ENCODE measurements at places on chromosomes 5 and 9. TPM values are rescaled to one million over a fixed set of nuclear protein-coding genes. Genes with fewer than 3 reads are reported as not detected.
A peak's percentile ranks its signal among the peaks of the same experiment; 100 is the strongest.

MACIR gene
- 13.3 TPM for polyA plus RNA-seq

ADAMTSL2 gene
- polyA plus RNA-seq, result 4.7 TPM

FAM78A gene
- polyA plus RNA-seq, result 36.4 TPM

GABRA1 gene
- not detected for polyA plus RNA-seq

GRIA1 gene
- polyA plus RNA-seq, result 1.0 TPM

SLC12A7 gene
- polyA plus RNA-seq, result 8.0 TPM

DNAJB5 gene
- 61.6 TPM for polyA plus RNA-seq

NFIB gene
- 82.4 TPM for polyA plus RNA-seq

PHYHD1 gene
- 51.5 TPM for polyA plus RNA-seq

TYRP1 gene
- 0.34 TPM for polyA plus RNA-seq

ENHO gene
- 3.4 TPM for polyA plus RNA-seq

TEX48 gene
- polyA plus RNA-seq, result not detected

ANKRD55 gene
- 0.46 TPM for polyA plus RNA-seq

GRCh38 chr9:28166179-28166578, 592.9 kb upstream of the C9orf72 start:
- no peak for DNase-seq

GRCh38 chr9:111661150-111661801, at the start of gene GNG10:
GNG10 (plus strand) TSS chr9:111661605; CDS start chr9:111661635, 30 bp downstream.
- DNase-seq, result no peak

GRCh38 chr9:96258967-96259366, 43.0 kb downstream of the HSD17B3 start:
- DNase-seq, result no peak

- no peak for DNase-seq
Observed at GRCh38 chr5:11346336-11346735, 557.9 kb downstream of the CTNND2 start.

DNA sequence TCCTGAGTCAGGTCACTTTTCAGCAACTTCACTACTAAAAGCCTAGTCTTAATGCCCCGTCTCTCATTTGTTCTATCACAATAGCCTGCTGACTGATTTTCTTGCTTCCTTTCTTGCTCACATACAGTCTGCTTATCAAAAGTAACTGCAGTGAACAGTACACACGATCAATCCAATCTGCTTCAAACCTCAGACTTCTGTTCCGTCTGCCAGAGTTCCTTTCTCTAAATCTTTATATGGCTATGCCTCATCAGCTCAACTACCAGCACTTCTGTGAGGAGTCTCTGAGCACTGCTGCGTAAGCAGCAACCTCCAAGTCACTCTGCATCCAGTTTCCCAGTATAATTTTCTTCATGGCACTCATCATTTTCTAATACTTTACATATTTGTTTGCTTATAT, 34.8 kb upstream of the PUM3 start:
- no peak for DNase-seq

- no peak for DNase-seq
Observed at GRCh38 chr9:2610985-2611384, 10.6 kb upstream of the VLDLR start.

GRCh38 chr5:134053840-134054338, 49.1 kb upstream of the VDAC1 start:
- no peak for DNase-seq

GRCh38 chr5:154494036-154494435, 16.0 kb upstream of the HAND1 start:
- no peak for DNase-seq

- DNase-seq, result no peak
Observed at GRCh38 chr5:115838885-115839518, 2.4 kb downstream of the ATG12 start.

- DNase-seq, result no peak
Observed at GRCh38 chr9:137365056-137365455, 57.9 kb downstream of the EXD3 start.

GRCh38 chr9:69297300-69297980, 27.6 kb upstream of the ENTREP1 start:
- DNase-seq, result no peak

- DNase-seq, result no peak
Observed at GRCh38 chr5:113090336-113091106, 113.9 kb downstream of the DCP2 start.

DNA sequence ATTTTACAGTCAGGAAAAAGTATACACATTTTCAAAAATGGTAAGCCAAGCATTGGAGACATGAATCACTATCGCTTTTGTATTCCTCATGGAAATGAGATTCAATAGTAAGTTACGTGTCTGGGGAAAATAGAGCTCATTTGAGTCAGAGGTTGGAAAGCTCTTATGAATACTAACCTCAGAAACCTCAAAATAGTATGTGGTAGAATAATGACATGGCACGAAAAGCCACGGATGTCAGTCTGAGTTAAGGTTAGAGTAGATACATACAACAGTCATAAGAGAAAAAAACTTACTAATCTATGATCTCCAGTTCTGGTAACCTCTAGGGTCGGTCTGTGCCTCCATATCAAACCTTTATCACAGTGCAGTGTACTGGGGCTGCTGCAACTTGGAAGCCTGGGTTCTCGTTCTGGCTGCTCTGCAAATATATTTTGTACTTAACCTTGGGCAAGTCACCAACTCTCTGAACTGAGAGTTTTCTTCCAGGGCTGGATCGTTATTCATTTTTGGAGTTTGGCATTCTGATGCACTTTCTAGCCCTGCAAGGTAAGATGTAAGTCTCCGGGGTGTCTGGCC, 31.8 kb downstream of the MAP1B start:
- no peak for DNase-seq

- no peak for DNase-seq
Observed at GRCh38 chr9:86892576-86892975, 54.7 kb downstream of the GAS1 start.

DNA sequence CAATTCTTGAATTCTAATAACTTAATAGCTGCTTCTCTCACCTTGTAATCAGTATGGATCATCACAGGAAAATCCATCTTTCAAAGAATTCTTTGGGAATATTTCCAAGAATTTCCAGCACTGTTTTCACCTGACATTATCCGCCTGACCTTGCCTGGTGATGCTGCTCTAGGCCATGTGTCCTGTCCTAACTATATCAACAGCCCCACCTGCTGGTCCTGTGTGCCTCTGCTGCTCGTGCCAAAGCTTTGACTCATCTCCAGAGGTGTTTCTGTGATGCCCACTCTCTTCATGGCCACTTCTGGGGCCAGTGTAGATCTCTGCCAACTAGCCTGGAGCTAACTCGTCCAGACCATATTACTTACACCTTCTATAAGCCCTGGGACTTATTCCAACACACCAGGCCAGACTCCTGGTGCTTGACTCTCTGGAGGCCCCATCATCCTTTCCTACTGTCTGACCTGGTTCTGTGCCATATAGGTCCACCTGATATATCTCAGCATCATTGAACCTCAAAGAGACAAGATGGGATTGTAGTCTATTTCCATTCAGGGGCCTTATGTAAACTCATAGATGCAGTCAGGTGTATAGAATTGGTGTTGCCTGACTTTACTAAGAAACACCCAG, 67.5 kb upstream of the CKMT2 start:
- DNase-seq, result no peak

DNA sequence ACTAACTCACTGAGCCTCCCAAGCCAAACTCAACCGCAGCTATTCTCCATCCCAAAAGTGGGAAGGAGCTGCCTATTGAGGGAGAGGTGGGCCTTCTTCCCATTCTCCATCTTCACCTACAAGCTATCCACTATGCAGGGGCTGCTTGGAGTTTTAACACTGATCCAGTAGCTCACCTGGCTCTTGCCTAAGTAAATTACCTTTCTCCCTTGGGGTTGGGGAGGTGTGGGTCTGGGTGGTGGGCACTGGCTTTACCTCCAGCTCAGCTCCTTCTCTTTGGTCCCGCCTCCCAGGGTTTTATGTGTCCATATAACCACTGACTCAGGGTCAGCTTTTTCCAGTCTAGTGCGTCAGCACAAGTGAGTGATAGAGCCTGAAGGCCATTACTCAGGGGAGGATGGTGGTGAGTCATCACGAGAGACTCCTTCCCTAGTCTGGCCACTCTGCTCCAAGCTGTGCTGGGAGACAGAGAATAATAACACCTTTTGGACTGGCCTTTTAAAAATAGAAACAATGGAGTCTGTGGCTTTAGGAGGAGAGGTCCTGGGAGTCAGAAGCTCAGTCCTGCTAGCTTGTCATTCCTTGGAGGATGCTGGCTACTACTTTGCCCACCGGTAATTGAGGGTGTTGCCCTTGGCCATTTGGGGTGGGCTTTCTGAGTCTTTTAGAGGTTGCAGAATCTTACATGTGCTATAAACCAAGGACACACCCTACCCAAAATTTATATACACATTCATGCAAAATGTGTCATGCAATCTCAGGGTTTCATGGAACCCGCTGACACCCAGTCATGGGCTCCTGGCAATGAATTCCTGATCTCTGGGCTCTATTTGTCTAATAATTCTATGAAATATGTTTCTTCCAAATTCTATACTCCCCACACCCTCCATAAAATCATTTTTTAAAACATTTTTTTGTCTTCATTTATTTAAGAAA, 35.6 kb upstream of the ATP6V1G1 start:
- DNase-seq, result no peak

GRCh38 chr9:37290940-37291485, 131.5 kb upstream of the GRHPR start:
- no peak for DNase-seq

DNA sequence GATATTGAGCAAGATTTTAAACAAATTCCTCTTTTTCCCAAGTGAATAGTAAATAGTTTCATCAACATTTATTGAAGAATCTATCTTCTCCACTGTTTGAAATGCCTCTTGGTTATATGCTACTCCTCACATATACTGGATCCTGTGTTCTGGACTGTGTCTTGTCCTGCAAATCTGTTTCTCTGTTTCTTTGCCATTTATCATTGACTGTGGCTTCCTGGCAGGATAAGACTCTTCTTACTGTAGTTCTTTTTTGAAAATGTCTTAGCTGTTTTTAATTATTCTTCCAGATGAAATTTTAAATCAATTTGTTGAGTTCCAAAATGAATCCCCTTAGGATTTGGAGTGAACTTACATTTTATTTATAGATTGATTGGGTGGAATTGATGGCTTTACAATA, 27.8 kb downstream of the RALGPS1 start:
- DNase-seq, result peak; percentile 59

DNA sequence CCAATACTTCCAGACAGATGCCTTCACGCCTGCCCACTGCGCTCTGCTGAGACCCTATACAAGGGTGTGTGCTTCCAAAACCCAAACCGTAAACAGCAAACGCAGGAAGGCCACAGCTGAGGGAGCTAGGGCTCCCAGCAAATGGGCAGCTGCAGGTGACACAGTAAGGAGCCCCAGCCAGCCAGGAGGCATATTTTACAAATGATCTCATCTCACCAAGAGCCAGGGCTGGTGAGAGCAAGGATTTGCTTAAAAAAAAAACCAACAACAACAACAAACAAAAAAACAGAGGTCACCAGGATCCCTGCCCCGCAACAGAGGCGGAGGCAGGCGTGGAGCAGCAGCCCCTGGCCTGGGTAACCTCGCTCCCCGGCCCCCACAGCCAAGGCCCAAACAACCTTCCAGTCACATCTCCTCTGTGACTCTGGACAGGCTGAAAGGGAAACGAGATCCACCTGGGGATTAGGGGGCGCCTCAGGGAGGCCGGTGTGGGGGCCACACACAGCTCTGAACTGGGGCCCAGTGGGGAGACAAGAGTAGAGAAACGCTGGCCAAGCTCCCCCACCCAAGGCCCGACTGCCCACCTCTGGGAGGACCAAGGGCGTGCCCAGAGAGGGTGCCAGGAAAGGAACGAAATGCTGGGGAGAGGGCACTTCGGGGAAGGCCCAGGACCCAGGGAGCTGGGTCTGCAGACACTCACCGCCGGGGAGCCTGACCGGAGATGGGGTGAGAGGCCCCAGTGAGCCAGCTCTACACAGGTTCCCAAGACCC, 3.3 kb downstream of the NACC2 start:
- DNase-seq, result no peak

DNA sequence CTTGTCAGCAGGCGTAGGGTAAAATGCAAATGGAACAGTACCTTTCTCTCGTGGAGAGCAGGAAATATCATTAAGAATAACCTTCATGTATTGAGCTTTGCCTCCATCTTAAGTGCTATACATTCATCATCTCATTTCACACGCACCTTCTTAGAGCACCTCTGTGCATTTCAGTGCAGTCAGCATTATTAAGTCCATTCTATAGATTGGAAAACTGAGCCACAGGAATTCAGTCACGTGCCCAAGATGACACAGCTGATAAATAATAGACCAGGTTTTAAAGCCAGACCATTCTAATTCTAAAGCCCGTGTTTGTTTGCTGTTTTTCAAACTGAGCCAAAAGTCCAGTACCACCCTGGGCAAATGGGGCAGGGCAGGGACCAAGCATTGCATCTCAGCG, 109.2 kb upstream of the WWC1 start:
- DNase-seq, result no peak

- no peak for DNase-seq
Observed at GRCh38 chr5:141135718-141136266, 786 bp downstream of the PCDHB5 start.

DNA sequence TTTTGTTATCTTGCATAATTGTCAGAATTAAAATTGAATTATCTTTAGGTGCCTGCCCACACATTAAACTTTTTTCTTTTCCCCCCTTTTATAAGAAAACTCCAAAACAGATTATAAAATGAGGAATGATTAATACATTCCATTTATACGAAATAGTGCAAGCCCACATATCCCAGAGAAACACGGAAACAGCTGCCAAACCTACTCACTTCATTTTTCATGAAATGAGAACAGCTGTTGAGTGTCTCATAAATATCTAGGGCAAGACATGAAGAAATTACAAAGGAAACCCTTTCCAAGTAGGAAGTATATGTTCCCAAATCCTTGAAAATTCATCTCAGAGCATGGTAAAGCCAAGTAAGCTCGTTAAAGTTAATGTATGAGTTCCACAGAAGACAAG, 459.4 kb upstream of the NMUR2 start:
- no peak for DNase-seq

GRCh38 chr9:125511789-125512660, 195.0 kb downstream of the MAPKAP1 start:
- DNase-seq, result no peak

DNA sequence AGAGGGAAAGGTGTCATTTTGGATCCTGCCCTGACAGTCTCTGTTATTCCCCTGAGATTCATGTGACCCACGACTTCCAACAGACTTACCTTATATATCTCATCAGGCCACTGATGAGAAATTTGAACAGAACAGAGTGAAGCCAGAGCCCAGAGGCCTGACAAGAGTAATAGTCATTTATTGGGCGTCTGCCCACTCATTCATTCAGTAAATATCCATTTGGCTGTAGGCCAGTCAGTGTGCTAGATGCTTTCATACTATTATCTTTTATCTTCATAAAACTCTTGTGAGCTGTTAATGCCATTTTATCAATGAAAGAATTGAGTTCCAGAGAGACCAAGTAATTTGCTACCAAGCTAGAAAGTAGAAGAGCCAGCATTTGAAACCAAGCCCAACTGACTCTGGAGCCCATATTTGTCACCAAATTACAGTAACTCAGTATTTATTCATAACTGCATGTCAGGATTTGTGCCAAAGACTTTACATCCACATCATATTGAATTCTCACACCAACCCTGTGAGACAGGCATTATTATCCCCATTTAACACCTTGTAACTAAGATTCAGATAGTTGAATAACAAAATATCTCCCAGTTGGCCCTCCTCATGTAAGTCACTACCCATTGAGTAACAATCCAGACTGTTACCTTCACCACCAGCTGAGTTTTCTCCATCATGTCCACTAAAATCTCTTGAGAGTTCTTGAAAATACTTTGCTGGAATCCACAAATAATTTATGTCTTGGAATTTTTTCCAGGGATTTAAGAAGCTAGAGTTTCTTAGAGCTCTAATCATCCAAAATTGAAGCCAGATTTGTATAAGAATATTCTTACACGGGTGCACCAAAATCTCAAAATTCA, 2.5 kb downstream of the PTPDC1 start:
- DNase-seq, result no peak

GRCh38 chr5:73943397-73943796, 317.4 kb downstream of the ARHGEF28 start:
- no peak for DNase-seq
